G401 (cell line): ENCODE measurements at places on chromosomes 2 and 18. TPM values are rescaled to one million over a fixed set of nuclear protein-coding genes. Genes with fewer than 3 reads are reported as not detected.
A peak's percentile ranks its signal among the peaks of the same experiment; 100 is the strongest.

GRCh38 chr2:231707625-231707926 lies 749 bp upstream of the PTMA start:
- no peak for DNase-seq

GRCh38 chr2:98140210-98140609 lies 53.2 kb downstream of the VWA3B start:
- DNase-seq, result no peak

GRCh38 chr18:32907311-32907585 lies 134.4 kb upstream of the KLHL14 start:
- DNase-seq, result no peak

- DNase-seq, result no peak
Observed at GRCh38 chr2:192559587-192559986, 364.9 kb upstream of the TMEFF2 start.

GRCh38 chr2:15182275-15182674 lies 378.9 kb downstream of the NBAS start:
- DNase-seq, result no peak

- DNase-seq, result peak; percentile 26
Observed at GRCh38 chr2:79219383-79219988, 59.9 kb upstream of the REG3A start.

GRCh38 chr2:123928358-123928757 lies 96.7 kb upstream of the CNTNAP5 start:
- DNase-seq, result no peak

- DNase-seq, result no peak
Observed at GRCh38 chr18:7598167-7599047, 31.3 kb downstream of the PTPRM start.

DNA sequence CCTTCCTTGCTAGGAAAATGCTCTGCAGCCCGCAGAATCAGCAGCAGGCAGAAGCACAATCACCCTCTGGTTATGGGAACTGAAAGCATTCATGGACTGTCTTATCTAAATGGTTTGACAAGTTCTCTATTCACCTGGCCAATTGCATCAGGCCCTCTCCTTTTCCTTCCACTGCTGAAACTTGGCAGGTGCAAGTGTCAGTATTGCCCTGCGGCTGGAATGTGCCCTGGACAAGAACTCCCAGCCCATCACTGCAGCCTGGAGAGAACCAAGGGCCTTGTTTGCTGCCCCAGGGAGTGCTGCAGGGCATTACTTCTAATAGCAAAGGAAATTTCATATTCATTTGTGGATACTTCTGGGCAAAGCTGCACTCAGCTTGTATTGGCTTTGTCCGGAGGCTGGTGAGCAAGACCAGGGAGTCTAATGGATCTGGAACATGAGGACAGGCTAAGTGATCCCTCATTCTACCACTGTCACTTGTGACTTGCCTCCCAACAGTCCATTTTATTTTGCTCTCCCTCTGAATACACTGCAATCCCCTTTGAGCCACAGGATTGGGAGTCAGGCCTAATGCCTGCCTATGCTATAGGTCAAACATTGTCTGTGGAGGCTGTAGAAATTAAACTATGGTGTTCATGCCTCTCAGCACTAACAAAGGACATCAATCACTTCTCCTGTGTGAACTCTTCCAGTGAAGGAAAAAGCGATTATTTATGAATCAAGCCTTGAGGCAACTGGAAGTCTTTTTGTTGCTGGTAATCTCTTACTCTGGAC lies 116.9 kb downstream of the LYPD6B start:
- DNase-seq, result no peak

- DNase-seq, result no peak
Observed at GRCh38 chr2:10007921-10008808, 35.2 kb upstream of the KLF11 start.

DNA sequence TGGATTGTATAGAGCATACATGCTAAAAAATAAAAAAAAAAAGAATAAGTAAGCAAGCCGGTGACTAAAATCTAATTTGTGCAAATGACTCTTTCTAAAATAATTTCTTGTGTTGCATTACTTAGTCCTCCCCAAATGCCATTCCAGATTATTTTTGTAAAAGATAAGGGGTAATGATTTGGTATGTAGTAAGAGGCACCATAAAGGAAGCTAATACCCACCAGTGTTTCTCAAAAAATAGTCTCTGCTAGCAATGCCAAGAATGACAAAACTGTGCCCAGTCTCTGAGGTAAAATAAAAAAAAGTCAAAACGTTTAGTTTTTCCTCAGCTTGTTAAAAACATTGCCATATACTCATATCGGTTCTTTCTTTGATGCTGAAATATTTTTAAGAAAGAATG lies 2.7 kb downstream of the METTL5 start:
- no peak for DNase-seq

- DNase-seq, result no peak
Observed at GRCh38 chr2:61262699-61263098, 100.7 kb downstream of the C2orf74 start.

- DNase-seq, result no peak
Observed at GRCh38 chr2:951224-952006, 766 bp downstream of the SNTG2 start.

DNA sequence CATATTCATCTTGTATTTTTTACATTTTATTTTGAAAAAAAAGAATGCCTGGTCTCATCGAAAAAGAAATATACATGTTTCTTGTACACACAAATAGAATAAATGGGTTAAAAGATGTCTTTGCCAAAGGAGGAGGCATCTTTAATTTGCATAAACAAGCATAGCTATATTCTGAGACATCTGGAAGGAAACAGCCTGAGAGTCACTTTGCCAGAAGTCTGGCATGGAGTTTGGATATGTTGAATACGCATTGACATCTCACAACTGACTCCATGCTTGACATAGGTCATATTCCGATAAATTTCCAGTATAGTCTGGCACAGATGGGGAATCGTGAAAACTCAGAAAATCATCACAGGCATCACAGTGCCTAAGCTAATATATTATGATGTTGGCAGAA lies 1317.5 kb upstream of the CELF4 start:
- DNase-seq, result no peak

- no peak for DNase-seq
Observed at GRCh38 chr2:46549166-46549844, 69.9 kb downstream of the TMEM247 start.

DNA sequence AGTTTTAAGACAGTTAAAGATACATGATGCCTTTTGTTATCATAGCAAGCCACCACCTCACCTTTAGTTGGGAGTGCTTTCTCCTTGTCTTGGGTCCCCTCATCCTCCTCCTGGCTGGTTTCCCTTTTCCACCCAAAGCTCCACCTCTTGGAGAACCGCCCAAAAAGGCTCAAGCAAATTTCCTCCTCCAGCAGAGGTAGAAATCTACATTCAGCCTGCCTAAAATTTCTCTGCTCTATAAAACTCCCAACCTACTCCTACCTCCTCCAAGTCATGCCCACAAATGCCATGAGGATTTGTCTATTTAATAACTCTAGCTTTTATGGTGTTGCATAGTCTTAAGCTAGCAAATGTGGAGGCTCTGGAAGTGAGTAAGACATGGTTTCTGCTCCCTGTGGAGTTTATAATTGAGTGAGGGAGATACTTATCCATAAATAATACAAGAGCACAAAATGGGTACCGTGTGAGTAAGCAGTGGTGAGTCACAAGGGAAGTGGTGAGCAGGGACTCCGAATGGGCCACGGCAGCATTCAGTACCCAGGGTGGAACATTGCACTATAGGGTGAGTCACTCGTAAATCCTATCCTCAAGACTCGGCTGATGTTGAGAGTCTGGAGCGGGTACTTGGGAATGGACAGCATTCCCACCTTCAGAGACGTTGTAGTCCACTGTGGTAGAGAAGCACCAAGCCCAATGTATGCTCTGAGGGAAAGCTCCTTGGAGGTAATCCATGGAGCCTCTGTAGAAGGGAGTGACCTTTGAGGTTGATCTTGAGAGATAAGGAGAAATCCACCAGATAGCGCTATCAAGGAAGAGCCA lies 146.3 kb downstream of the RTN4 start:
- DNase-seq, result no peak

- no peak for DNase-seq
Observed at GRCh38 chr2:8065191-8065590, 616.7 kb upstream of the ID2 start.

The SERPINB10 gene
- not detected in 2 replicates for total RNA-seq

The ZC3H6 gene
- total RNA-seq, result 0.98 and 1.7 TPM in 2 replicates

The HES6 gene
- total RNA-seq, result 56.0 and 67.5 TPM in 2 replicates

The UNC80 gene
- not detected in 2 replicates for total RNA-seq

The AFF3 gene
- total RNA-seq, result 0.62 and 3.0 TPM in 2 replicates

The CAVIN2 gene
- 0.80 and 3.2 TPM in 2 replicates for total RNA-seq

The FSHR gene
- total RNA-seq, result not detected in 2 replicates

The ABCG8 gene
- total RNA-seq, result not detected in 2 replicates

The ZNF396 gene
- total RNA-seq, result 0.03 and 0.25 TPM in 2 replicates
